Fibroblast of the aortic adventitia (primary cell): ENCODE measurements at places on chromosomes 6 and 20. TPM values are rescaled to one million over a fixed set of nuclear protein-coding genes. Genes with fewer than 3 reads are reported as not detected.

The RHAG gene
- not detected in 2 replicates for total RNA-seq

The C20orf96 gene
- 0.98 and 2.4 TPM in 2 replicates for total RNA-seq

GRCh38 chr6:18861204-18861603 lies 474.1 kb downstream of the RNF144B start:
- no peak for DNase-seq

- no peak for DNase-seq
Observed at GRCh38 chr6:63936399-63936798, 300.8 kb downstream of the PHF3 start.

- peak; percentile 2 for DNase-seq
Observed at GRCh38 chr6:95280686-95281273, 296.6 kb upstream of the MANEA start.

The TENT5A gene
- total RNA-seq: 40.0 and 56.5 TPM in 2 replicates

GRCh38 chr6:121382467-121383121 lies 48.3 kb upstream of the TBC1D32 start:
- DNase-seq: peak; percentile 10

The TCP11 gene
- total RNA-seq: 0.36 TPM in 1 of 2 replicates, not detected in the other

DNA sequence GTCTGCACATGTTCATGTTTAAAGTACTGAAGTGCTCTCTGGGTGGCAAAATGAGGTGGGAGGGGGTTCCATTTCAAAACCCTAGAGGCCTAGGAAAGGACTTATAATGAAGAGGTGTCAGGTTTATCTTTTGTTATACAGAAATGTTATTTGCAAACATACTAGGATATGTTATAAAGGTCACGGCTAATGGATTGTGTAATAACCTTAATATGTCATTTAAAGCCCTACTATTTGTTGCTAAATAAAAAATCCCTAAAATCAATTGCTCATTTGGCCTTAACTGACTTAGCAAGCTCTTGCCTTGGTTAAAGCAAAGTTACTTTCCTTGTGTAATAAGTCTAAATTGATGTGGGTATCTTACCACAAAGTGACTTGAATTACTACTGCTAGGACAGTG lies 8.8 kb downstream of the NKX2-4 start:
- no peak for DNase-seq

The TRIM26 gene
- total RNA-seq: 32.4 and 41.9 TPM in 2 replicates

DNA sequence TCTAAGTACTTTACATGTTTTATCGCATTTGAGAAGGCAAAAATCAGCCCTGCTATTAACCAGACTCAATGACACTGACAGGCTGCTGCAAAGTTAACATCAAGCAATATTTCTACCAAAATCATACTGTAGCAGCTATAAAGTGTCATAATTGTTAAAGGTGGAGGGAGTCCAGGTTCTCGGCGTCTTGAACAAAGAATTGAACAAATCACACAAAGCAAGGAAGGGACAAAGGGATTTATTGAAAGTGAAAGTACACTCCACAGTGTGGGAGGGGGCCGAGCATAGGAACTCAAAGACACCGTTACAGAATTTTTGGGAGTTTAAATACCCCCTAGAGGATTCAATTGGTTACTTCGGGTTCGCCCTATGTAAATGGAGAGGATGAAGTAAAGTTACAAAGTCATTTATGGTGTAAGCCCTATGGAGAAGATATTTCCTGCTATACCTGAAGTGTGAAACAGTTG lies 12.9 kb upstream of the ZNF391 start:
- DNase-seq: peak; percentile 8

DNA sequence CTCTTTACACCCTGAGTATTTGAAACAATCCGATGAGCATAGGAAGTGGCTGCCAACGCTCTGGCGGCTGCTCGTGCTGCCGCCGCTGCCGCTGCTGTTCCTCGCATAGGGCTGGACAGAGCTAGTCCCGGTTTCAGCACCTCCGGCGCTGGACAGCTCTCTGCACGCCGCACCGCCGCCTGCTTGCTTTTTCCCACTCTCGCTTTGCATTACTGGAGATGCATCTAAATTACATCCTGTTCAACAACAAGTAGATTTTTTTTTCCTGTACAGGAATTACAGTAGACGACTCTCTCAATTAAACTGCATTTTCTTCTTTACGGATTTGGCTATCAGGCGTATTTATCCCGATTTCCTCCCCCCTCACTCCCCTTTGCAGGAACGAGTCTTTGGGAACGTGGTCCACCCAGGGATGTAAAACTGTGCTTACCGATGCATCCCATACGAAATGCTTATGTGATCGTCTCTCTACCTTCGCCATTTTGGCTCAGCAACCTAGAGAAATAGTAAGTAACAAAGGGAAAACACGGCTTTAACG lies 563.8 kb downstream of the LMBRD1 start:
- DNase-seq: peak; percentile 55

The RAD21L1 gene
- total RNA-seq: not detected in 2 replicates

The ARG1 gene
- total RNA-seq: not detected in 2 replicates

- DNase-seq: peak; percentile 31
Observed at GRCh38 chr6:43803783-43804549, 34.0 kb downstream of the VEGFA start.

DNA sequence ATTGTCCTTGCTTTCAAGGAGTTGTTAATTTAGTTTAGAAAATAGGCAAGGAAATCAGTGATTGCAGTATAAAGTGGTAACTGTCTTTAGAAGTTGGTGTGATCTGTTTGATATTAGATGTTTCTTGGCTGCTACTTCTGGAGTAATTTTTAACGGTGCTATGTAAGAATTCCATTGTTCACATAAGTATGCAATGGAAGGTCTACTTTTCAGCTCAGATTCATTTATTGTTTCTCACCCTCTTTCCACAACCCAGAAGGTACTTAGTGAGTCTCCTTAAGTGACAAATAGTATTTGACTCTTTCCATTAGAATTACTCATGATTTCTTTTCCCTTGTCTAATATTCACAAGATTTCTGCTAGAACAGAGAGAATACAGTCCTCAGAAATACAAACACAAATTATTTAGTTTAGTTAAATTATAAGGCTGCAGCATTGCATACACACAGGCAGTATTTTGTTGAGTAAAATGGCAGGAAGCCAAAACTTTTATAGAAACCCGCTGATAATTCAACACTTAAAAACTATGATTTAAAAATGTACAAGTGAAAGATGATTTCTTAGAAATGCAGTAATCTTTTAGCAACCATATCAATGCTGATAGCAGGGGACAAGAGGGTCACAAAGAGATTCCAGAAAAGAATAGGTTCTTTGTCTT lies 554.3 kb downstream of the CD109 start:
- DNase-seq: no peak

The TP53TG5 gene
- total RNA-seq: 0.09 TPM in 1 of 2 replicates, not detected in the other

The ZBTB9 gene
- total RNA-seq: 3.8 and 5.5 TPM in 2 replicates

GRCh38 chr6:45965007-45965406 lies 50.7 kb downstream of the CLIC5 start:
- no peak for DNase-seq

DNA sequence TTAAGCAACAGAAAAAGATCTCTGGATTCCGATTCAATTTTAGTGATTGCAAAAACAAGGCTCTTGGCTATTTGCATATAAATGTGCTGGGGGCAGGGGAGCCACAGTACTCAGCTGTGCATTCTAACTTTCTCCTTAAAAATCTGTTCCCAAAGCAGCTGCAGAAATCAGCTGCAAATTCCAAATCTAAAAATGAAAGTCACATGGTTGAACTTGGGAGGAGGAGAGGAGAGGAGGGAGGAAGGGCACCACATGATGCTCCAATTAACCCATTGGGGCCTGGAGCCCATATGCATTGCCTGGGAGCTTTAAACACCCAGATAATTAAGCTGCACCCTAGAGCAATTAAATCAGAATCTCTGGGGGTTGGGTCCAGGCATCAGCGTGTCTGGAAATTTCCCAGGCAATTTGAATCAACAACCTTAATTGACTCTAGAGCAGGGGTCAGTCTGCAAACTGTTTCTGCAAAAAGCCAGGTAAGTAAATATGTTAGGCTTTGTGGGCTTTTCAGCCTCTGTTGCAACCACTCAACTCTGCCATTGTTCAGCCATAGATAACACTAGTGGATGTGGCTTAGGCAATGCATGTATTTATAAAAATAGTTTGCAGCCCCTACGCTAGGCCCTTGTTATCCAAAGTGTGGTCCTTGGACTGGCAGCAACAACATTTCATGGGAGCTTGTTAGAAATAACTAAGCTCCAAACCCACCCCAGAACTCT lies 508.1 kb downstream of the KIF16B start:
- DNase-seq: no peak

The CUL9 gene
- 22.8 and 28.7 TPM in 2 replicates for total RNA-seq

GRCh38 chr6:134846865-134847264 lies 103.0 kb downstream of the ALDH8A1 start:
- DNase-seq: no peak

The LGSN gene
- total RNA-seq: not detected in 2 replicates

The LRRN4 gene
- total RNA-seq: 0.09 TPM in 1 of 2 replicates, not detected in the other

The DEFB118 gene
- not detected in 2 replicates for total RNA-seq

The FILIP1 gene
- total RNA-seq: 0.45 and 5.5 TPM in 2 replicates

DNA sequence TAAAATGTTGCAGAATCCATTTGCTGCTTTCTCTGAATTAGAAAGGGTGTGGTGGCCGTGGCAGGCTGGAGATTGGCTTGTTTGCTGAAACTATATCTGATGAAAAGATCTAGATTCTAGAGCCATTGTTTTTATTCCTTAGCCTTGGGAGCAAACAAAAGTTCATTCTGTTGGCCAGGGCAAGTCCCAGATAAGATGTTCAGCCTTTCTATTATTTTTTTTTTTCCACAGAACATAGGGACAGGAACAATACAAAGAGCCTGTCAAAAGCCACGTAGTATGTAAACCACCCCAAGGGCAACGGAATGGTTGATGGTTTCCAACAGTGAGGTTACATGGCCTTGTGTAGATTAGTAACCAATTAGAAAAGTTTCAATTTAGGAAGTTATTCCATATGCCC lies 119.9 kb upstream of the SLC22A16 start:
- no peak for DNase-seq

The MUC22 gene
- total RNA-seq: not detected in 2 replicates

GRCh38 chr20:24473435-24474223 lies 4.2 kb downstream of the SYNDIG1 start:
- no peak for DNase-seq

The TMEM74B gene
- not detected in 2 replicates for total RNA-seq

DNA sequence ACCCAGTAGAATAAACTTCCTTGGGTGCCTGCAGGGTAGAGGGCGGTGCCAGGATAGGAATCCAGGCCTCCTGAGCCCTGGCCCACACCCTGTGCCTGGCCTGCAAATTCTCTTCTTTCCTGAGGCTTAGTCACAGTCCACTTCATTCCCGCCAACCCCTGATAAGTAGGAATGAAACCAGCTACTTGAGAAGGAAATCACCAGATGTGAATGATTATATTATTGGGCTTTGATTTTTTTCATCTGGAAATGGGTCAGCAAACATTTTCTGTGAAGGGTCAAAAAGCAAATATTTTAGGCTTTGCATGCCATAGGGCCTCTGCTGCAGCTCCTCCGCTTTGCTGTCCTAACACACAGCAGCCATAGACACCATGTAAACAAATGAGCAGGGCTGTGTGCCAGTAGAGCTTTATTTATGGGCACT lies 50.2 kb downstream of the STK35 start:
- DNase-seq: peak; percentile 88

DNA sequence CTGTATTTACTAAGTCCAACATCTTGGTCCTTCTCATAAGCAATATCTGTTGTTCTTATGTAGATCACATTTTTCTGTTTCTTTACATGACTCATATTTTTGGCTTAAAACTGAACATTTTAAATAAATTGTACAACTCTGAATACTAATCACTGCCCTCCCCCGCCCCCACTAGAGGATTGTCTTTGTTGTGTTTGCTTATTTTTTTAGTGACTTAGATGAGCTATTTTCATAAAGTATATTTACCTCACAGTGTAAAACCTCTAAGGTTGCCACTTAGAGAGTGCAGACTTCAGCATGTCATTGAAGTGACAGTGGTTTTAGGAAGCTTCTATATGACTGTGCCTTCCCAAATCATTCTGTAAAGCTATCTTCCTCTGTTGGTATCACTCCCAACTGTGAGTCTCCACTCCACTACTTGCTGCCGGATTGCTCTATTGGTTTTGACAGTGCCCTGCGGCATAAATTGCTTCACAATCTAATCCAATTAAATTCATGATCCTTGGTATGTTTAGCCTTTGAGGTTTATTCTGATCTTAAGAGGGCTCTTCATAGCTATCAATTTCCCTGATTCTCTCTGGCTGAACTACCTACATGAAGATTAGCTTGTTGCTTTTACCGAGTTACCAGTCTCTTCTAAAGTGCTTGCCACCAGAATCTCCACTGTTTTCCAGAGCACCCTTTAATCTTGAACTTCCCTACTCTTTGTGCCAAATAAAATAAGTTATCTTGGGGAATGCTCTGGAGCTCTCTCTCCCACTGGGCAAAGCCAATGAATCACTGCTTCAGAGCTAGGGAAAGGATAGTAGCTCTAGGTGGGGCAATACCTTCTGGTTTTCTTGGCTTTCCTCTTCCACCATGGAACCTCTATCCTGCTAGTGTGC lies 33.0 kb downstream of the SPTLC3 start:
- DNase-seq: peak; percentile 72

- peak; percentile 98 for DNase-seq
Observed at GRCh38 chr6:134447883-134448387, 130.0 kb upstream of the SGK1 start.

GRCh38 chr20:25018841-25019240 lies 26.3 kb upstream of the APMAP start:
- DNase-seq: no peak

GRCh38 chr6:52691718-52692117 lies 20.8 kb downstream of the TMEM14A start:
- DNase-seq: peak; percentile 29

DNA sequence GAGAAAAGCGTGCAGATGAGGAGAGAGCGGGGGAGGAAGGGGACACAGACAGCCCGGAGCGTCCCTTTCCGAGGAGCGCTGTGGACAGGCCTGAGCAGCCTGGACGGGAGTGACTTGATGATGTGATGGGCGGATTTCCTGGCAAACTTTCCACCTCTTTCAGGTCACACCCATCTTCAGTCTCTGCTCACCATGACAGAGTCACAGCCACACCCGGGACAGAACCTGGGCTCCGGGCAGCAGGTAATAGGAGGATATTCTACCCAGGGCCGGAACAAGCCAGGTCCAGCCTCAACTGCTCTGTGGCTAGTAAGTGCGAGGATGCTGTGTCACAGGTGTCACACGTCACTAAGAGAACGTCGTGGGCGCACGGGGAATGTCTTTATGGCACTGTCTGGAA lies 84.3 kb downstream of the THBS2 start:
- DNase-seq: peak; percentile 66

The BANF2 gene
- total RNA-seq: not detected in 2 replicates

GRCh38 chr6:39266375-39266774 lies 37.1 kb upstream of the KCNK5 start:
- DNase-seq: no peak

The SLC22A23 gene
- 7.8 and 9.0 TPM in 2 replicates for total RNA-seq

The ME1 gene
- 17.0 and 21.7 TPM in 2 replicates for total RNA-seq

DNA sequence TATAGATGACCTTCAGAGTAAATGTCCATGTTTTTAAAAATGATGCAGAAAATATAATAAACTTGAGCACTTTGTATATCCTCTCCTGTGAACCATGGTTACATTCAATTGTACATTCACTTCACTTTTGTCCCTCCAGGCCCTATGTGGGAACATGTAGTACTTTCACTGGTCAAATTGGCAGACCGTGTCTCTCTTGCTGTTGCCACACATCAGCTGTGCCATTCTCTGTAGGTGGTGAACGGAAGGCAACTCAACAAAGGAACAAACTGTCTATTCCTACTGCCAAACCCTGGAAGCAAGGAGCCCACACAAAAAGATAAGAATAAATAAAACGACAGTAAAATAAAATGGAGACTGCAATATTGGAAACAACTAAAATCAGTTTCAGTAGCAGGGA lies 2.0 kb downstream of the ROS1 start:
- DNase-seq: no peak
